ENCODE measurements at places on chromosomes 5 and 9.

GRCh38 chr9:111994831-111995458 is 98.3 kb downstream of the UGCG start:
- no peak overlapping the region for H3K4me3 ChIP-seq
- DNase-seq = no peak
- H3K27ac ChIP-seq = no peak overlapping the region
- no peaks in the 10 kb centered on the region for H3K27me3 ChIP-seq
- no peaks in the 10 kb centered on the region for H3K36me3 ChIP-seq

DNA sequence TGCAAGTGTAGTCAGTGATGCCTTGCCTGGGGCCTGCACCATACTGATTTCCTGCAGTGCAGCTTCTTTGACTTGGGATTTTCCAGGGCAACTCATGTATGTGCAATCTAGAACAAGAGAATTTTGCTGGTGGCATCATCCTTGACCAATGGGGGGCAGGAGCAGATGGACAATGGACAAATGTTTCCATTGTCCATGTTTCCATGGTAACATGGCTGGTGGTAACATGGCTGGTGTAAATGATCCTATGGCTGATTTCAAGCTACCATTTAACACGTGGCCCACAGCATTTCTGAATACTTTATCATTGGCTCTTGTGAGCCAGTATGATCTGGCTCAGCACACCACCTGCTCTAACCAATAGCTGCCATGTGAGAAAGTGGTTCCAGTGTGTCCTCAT is 130.1 kb upstream of the OSMR start:
- H3K27ac ChIP-seq = no peak overlapping the region
- DNase-seq = peak; percentile 9
- H3K4me1 ChIP-seq = peaks cover 10% of the 10 kb centered on the region
- no peaks in the 10 kb centered on the region for H3K36me3 ChIP-seq
- no peak overlapping the region for H3K4me3 ChIP-seq
- H3K27me3 ChIP-seq = no peaks in the 10 kb centered on the region

GRCh38 chr9:100126423-100126822 is 27.4 kb downstream of the INVS start:
- H3K27me3 ChIP-seq = no peaks in the 10 kb centered on the region
- H3K36me3 ChIP-seq = peaks cover 39% of the 10 kb centered on the region
- H3K4me1 ChIP-seq = no peaks in the 10 kb centered on the region
- no peak overlapping the region for H3K27ac ChIP-seq

GRCh38 chr5:112757468-112758208 is 20.0 kb downstream of the APC start:
- no peak overlapping the region for H3K27ac ChIP-seq
- H3K4me3 ChIP-seq = no peak overlapping the region
- no peaks in the 10 kb centered on the region for H3K27me3 ChIP-seq
- peak; percentile 61 for DNase-seq
- peaks cover 20% of the 10 kb centered on the region for H3K36me3 ChIP-seq
- H3K4me1 ChIP-seq = peaks cover 21% of the 10 kb centered on the region
